ENCODE measurements at places on chromosomes 5 and 9. TPM values are rescaled to one million over a fixed set of nuclear protein-coding genes. Genes with fewer than 3 reads are reported as not detected.

DNA sequence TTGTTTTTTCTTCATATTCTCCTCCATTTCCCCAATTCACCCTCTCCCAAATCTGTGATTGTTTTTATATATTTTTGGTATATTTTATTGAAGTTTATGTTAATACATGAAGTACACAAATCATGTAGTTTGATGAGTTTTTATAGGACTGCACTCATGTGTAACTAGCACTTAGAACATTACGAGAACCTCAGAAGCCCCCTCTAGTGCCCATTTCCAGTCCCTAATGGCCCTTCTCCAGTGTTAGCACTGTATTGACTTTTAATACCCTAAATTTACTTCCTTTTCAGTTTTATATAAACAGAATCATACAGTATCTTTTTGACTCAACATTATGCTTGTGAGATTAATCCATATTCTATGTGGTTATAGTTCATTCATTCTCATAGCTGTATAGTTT lies 18.5 kb upstream of the FKTN start:
- no peak for DNase-seq

- no peak for DNase-seq
Observed at GRCh38 chr9:30519756-30520155, 1864.7 kb upstream of the ACO1 start.

DNA sequence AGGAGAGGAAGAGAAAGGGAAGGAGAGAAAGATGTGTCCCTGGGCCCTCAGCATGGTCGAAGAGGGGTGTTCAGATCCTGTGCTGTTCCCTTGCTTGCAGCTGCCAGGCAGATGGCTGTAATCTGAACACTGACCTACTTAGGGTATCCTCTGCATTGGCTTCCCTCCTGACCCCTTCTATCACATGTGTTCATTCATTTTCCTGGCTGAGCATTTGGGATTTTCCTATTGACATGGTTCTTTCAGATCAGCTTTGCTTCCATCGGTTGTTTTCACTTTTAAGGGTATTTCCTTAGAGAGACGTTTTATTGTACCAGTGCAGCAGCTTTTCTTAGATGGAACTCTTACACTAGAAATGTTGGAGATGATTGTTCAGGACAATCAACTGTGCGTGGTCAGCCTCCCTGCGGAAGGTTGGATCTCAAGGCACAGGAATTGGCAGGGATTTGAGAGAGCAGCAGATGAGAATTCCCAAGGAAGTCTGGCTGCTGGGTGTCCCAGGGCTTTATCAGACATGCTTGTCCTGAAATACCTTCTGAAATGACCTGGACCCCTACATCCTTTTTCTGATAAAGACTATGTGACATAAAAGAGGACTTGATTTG lies 26.0 kb downstream of the ACTBL2 start:
- peak; percentile 56 for DNase-seq

GRCh38 chr5:138502121-138502520 lies 36.8 kb downstream of the EGR1 start:
- DNase-seq: no peak

GRCh38 chr9:75927356-75927755 lies 36.9 kb downstream of the PCSK5 start:
- no peak for DNase-seq

DNA sequence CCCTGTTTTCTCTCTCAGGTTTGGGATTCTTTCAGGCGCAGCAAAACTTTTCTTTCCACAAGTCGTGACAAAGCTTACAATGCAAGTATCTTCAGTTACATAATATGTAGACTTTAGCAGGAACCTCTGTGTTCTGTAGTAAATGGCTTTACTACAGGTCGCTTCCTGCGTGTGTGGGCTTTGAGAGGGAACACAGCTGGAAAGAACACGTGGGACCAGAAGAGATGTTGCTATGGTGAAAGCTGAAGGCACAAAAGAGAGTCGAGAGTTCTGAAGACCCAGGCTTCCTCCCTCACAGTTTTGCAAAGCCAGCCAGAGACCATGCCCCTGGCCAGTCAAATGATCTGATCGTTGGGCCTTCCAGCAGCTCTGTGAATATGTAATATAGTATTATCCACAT lies 4.0 kb downstream of the ANKRD55 start:
- DNase-seq: peak; percentile 14

GRCh38 chr5:55568654-55569512 lies 34.1 kb upstream of the PLPP1 start:
- no peak for DNase-seq

GRCh38 chr5:170504616-170505266 lies 921 bp downstream of the KCNIP1 start:
- DNase-seq: no peak

DNA sequence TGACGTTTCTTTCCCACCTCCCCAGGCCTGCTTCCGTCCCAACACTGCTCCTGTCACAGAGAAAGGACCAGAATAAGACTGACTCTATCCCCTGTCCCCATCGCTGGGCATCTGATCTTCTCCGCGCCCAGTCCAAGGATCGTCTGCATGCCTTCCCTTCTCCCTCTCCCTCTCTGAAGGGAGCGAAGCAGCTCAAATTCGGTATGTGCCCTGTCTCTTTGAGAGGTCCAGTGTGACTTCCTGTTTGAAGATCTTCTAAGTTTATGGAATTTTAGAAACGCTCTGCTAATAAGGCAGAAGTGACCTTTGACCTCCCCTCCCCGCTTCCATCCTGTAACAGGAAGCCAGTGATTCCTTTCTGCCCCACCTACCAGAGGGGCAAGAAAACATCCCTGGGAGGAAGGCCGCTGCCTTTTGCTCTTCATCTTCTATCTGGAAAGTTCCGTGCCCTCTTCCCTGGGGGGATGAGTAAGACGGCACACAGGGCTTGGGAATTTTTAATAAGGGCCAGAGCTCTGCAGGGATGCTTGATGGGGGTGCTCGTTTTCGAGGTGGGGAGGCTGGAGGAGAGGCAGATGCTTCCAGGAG lies 40.7 kb upstream of the RNU6ATAC start:
- DNase-seq: no peak

GRCh38 chr9:97504381-97505216 lies 3.1 kb downstream of the TMOD1 start:
- DNase-seq: no peak

- no peak for DNase-seq
Observed at GRCh38 chr9:128886211-128886891, 4.4 kb downstream of the LRRC8A start.

DNA sequence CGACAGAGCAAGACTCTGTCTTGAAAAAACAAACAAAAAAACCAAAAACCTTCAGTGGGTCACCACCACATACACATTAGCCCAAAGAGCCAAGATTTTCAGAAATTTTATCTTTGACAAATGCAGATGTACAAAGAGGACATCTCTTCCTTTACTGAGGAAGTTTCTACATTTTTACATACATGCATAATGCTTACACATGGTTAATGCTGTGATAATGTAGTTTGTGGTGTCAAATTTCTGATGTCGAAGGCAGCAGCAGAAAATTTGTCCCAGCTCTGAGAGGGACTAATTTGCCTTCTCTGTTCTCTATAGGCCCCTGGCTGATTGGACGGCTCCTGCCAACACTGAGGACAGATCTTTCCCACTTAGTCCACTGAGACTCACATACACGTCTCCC lies 24.6 kb upstream of the C9orf40 start:
- no peak for DNase-seq

GRCh38 chr5:61974680-61975079 lies 331.3 kb upstream of the KIF2A start:
- DNase-seq: no peak

GRCh38 chr5:1312206-1312605 lies 17.3 kb upstream of the TERT start:
- no peak for DNase-seq

GRCh38 chr5:125564317-125564975 lies 818.0 kb upstream of the ZNF608 start:
- no peak for DNase-seq

DNA sequence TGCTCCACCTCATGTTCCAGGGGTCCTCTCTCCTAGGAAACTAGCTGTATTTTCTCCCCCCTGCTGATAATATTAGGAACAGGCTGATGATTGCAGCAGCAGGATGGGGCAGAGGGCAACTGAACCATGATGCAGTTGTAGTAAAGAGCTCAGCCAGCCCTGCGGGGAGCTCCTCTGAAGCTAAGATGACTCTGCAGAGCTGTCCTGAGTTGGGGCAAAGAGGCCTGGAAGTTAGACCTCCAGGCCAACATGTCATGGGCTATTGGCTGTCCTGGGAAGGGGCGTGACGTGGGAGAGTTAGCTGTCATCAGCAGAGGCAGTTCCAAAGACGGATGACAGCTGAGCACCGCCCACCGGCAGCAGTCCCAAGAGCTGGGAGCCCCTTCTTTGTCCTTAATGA lies 6.6 kb upstream of the FBP1 start:
- peak; percentile 43 for DNase-seq

DNA sequence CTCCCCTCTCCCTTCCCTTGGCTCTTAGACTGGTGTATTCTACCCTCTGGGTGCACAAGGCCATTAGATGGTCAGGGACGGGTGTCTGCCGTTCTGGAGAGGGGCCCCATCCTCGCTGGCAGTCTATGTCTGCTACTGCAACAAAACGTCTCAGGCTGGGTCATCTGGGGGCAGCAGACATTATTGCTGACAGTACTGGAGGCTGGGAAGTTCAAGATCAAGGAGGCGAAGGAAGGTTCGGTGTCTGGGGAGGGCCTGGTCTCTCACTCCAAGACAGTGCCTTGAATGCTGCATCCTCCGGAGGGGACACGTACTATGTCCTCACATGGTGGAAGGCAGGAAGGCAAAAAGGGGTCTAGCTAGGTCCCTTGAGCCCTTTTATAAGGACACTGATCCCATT lies 93.4 kb upstream of the COL5A1 start:
- no peak for DNase-seq

- DNase-seq: no peak
Observed at GRCh38 chr9:31854187-31854586, 530.3 kb upstream of the ACO1 start.

GRCh38 chr9:91163444-91163772 lies 198.3 kb downstream of the AUH start:
- no peak for DNase-seq

- peak; percentile 72 for DNase-seq
Observed at GRCh38 chr5:151238303-151238741, 14.4 kb upstream of the CCDC69 start.

GRCh38 chr9:87750726-87751125 lies 24.8 kb downstream of the CTSL start:
- no peak for DNase-seq

GRCh38 chr5:175682664-175683063 lies 24.8 kb downstream of the HRH2 start:
- no peak for DNase-seq

DNA sequence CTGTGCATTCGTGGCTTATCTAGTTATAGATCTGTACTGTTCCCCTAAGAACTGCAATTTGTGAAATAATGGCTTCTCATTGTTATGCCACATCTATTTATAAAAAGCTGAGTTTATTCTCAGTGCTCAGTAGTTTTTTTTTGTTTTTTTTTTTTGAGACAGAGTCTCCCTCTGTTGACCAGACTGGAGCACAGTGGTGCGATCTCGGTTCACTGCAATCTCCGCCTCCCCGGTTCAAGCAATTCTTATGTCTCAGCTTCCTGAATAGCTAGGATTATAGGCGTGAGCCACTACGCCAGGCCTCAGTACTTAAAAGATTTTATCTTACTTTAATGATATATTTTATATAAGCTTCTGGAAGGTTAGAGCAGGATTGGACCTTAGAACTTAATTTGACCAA lies 19.0 kb downstream of the SEC61B start:
- no peak for DNase-seq

DNA sequence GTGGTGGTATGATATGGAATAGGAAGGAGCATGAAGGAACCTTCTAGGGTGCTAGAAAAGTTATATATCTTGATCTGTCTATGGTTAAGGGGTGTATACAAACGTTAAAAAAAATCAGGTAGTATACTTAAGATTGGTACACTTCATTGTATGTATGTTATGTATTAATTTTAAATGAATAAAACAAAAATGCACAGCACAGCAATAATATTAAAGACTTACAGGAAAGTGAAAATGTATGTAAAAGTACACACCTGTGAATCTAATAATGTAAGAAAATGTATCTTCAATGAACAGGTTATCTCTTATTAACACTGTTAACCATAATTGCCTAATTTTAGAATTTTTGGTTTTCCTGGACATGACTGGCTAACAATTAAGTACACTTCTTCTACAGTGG lies 77.2 kb downstream of the HMGCR start:
- DNase-seq: no peak

GRCh38 chr5:86878250-86878649 lies 260.5 kb downstream of the COX7C start:
- DNase-seq: no peak

GRCh38 chr9:129722913-129723312 lies 29.9 kb downstream of the PTGES start:
- no peak for DNase-seq

DNA sequence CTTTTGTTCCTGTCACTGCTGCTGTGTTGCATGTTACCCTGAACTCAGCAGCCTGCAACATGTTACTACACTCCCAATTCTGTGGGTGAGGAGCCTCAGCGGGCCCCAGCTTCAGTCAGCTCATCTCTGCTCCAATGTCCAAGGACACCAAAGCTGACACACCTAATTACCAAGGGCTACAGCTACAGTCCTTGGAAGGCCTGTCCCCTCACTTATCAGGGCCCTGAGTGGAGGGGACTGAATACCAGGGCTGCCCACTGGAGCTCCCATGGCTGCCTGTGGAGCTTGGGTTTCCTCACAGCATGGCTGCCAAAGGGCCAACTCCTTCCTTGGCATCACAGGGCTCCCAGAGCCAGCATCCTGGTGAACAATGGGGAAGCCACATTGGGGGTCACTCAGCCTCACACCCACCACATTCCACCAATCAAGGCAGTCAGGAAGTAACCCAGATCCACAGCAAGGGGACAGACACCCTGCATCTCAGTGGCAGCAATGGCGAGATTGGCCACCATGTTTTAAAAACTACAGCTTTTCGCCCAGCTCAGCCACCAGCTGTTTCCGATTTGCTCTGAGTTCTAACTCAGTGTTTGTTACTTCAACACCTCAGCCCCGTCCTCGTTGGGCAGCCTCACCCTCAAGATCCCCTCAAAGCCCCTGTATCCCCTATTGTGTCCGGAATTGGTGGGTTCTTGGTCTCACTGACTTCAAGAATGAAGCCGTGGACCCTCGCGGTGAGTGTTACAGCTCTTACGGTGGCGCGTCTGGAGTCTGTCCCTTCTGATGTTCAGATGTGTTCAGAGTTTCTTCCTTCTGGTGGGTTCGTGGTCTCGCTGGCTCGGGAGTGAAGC lies 18.9 kb downstream of the SEMA4D start:
- DNase-seq: no peak

DNA sequence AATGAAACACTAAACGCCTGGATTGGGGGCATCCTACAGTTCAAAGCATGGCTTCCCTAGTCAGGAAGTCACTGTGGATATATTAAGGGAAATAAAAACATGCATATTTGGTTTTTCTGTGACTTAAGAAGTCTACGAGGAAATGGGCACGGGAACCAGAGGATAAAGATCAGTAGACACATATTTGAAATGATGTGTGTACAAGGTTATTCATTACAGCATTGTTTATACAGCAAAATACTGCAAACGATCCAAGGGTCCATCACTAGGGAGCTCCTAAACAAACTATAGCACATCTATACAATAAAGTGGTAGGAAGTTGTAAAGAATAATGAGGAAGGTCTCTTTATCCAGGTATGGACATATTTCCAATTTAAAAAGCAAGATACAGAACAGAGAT lies 71.8 kb downstream of the EFNA5 start:
- DNase-seq: no peak

- no peak for DNase-seq
Observed at GRCh38 chr9:82532504-82533180, 530.3 kb downstream of the RASEF start.

Gene CDC20B
- not detected for total RNA-seq

Gene CCL21
- total RNA-seq: 49.3 TPM

Gene PAPPA
- total RNA-seq: 3.0 TPM

Gene CCNO
- total RNA-seq: not detected

Gene SPINK13
- not detected for total RNA-seq

Gene SPINK4
- not detected for total RNA-seq

Gene DRD1
- total RNA-seq: 0.21 TPM

Gene NUDT2
- total RNA-seq: 25.0 TPM

Gene C5orf34
- total RNA-seq: 4.4 TPM

Measured in tongue (tissue), 3 donors.